ENCODE measurements at places on chromosomes 5 and 9. TPM values are rescaled to one million over a fixed set of nuclear protein-coding genes. Genes with fewer than 3 reads are reported as not detected.
A peak's percentile ranks its signal among the peaks of the same experiment; 100 is the strongest.

Gene S1PR3
- total RNA-seq = 9.3 TPM

DNA sequence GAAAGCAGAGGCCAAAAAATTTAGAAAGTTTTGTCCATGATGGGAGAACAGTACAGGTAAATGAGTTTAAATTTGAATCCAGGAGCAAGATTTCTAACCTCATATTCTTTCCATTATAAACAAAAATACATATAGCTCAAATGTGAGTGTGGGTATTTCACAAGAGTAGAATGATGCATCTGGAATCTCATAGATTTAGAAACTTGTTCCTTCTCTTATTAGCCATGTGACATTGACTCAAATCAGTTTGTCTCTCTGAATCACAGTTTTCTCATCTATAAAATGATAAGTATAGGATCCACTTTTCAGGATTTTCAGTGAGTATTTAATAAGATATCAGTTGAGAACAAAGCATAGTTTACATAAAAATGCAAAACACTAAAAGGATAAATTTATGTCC, 436.3 kb upstream of the PAPPA start:
- H3K27ac ChIP-seq = no peak overlapping the region
- no peaks in the 10 kb centered on the region for H3K36me3 ChIP-seq
- H3K4me3 ChIP-seq = no peak overlapping the region
- no peaks in the 10 kb centered on the region for H3K27me3 ChIP-seq

- H3K27me3 ChIP-seq = no peaks in the 10 kb centered on the region
- no peak overlapping the region for H3K27ac ChIP-seq
- H3K4me3 ChIP-seq = no peak overlapping the region
- H3K4me1 ChIP-seq = no peaks in the 10 kb centered on the region
- H3K36me3 ChIP-seq = peaks cover 12% of the 10 kb centered on the region
Observed at GRCh38 chr9:32490601-32491000, 35.4 kb downstream of the RIGI start.

GRCh38 chr9:23538067-23538402, 288.0 kb downstream of the ELAVL2 start:
- DNase-seq = no peak
- H3K4me1 ChIP-seq = peaks cover 19% of the 10 kb centered on the region
- H3K27ac ChIP-seq = no peak overlapping the region
- peak overlapping the region; percentile 64 for H3K4me3 ChIP-seq
- H3K36me3 ChIP-seq = no peaks in the 10 kb centered on the region

- no peak overlapping the region for H3K4me3 ChIP-seq
- no peak for DNase-seq
- peaks cover 55% of the 10 kb centered on the region for H3K4me1 ChIP-seq
- H3K27ac ChIP-seq = no peak overlapping the region
- H3K36me3 ChIP-seq = no peaks in the 10 kb centered on the region
Observed at GRCh38 chr5:135565725-135566421, 12.9 kb downstream of the CXCL14 start.

GRCh38 chr5:115557667-115558387, 13.3 kb upstream of the FEM1C start:
- peak overlapping the region; percentile 57 for H3K27ac ChIP-seq
- H3K36me3 ChIP-seq = no peaks in the 10 kb centered on the region
- H3K27me3 ChIP-seq = peaks cover 4% of the 10 kb centered on the region
- no peak overlapping the region for H3K4me3 ChIP-seq
- H3K4me1 ChIP-seq = peaks cover 7% of the 10 kb centered on the region

GRCh38 chr9:78584589-78584988, 287.7 kb downstream of the PSAT1 start:
- no peaks in the 10 kb centered on the region for H3K4me1 ChIP-seq
- H3K27ac ChIP-seq = no peak overlapping the region
- peaks cover 4% of the 10 kb centered on the region for H3K36me3 ChIP-seq
- H3K27me3 ChIP-seq = peaks cover 3% of the 10 kb centered on the region

GRCh38 chr9:134053401-134053871, 14.4 kb downstream of the BRD3 start:
- H3K4me1 ChIP-seq = peaks cover 9% of the 10 kb centered on the region
- H3K27me3 ChIP-seq = no peaks in the 10 kb centered on the region
- no peaks in the 10 kb centered on the region for H3K36me3 ChIP-seq

- DNase-seq = no peak
- H3K4me3 ChIP-seq = no peak overlapping the region
- H3K27me3 ChIP-seq = no peaks in the 10 kb centered on the region
- H3K36me3 ChIP-seq = peaks cover 15% of the 10 kb centered on the region
- no peaks in the 10 kb centered on the region for H3K4me1 ChIP-seq
Observed at GRCh38 chr5:177043958-177044357, 21.5 kb downstream of the ZNF346 start.

GRCh38 chr9:120941046-120941770, 14.6 kb upstream of the TRAF1 start:
- no peak for DNase-seq
- H3K27ac ChIP-seq = no peak overlapping the region
- no peaks in the 10 kb centered on the region for H3K36me3 ChIP-seq
- H3K4me3 ChIP-seq = no peak overlapping the region
- H3K27me3 ChIP-seq = peaks cover 11% of the 10 kb centered on the region

DNA sequence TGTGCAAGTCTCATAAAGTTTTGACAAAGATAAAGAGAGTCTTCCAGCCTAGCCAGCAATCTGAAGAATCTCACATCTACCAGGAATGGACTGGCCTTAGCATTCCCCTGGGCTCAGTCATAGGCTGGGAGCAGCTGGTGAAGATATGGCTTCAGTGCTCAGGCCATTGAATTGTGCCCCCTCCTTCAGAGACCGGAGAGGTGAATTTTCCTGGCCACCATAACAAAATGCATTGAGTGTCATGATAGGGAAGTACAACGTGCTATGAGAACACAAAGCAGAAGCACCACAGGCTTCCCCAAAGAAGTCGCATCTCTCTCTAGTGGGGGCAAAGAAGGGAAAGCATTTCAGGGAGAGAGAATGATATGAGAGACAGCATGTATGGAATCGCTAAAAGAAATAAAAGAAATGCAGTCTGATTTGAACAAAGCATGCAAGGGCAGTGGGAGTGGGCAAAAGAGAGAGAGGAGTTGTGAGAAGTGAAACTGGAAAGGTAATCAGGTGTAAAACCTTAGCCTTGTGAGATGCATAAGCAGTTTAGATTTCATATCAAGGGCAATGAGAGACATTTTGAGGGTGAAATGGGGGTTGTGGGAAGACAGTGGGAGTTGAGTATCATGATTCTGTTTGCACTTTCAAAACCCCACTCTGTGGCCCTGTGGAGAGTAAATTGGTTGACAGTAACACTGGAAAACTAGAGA, 57.1 kb upstream of the NMUR2 start:
- no peak for DNase-seq
- H3K27ac ChIP-seq = peak overlapping the region; percentile 2
- H3K4me3 ChIP-seq = no peak overlapping the region

Gene FBXL17
- 10.4 TPM for total RNA-seq

Gene HACD4
- 2.4 TPM for total RNA-seq

GRCh38 chr9:134377976-134378375, 51.7 kb downstream of the RXRA start:
- H3K4me3 ChIP-seq = no peak overlapping the region
- H3K4me1 ChIP-seq = peaks cover 32% of the 10 kb centered on the region
- peak overlapping the region; percentile 29 for H3K27ac ChIP-seq
- no peaks in the 10 kb centered on the region for H3K27me3 ChIP-seq
- H3K36me3 ChIP-seq = no peaks in the 10 kb centered on the region
- no peak for DNase-seq

Gene PKD2L2
- not detected for total RNA-seq

DNA sequence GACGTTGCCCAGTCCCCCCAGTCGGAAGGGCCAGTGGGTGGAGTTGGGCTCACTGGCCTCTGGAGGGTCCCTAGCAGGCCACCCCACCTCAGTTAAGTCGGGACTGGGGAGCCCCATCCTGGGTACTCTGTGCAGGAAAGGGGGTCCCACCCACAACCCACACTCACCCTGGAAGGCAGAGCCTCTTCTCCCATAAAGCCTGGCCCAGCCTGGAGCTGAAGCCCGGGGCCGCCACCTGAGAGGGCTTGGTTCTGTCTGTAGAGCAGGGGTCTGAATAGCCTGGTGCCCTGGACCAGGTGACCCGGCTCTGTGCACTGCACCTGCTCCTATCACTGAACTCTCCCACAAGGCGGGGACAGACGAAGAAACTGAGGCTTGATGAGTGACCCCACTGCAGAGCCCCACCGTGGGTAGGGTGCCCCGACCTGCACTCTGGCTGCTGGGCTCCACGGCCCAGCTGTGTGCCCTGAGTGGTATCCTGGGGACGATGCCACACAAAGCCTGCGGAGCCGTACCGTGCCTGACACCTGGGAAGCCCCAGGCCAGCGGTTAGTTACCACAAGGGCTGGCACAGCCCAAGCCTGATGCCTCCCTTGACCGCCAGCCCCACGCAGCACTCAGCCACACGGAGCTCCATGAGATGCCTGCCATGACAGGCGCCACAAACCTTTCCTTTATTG, 7.3 kb downstream of the PTGES2 start:
- peaks cover 3% of the 10 kb centered on the region for H3K36me3 ChIP-seq
- no peaks in the 10 kb centered on the region for H3K27me3 ChIP-seq
- no peak overlapping the region for H3K4me3 ChIP-seq
- no peak for DNase-seq
- peaks cover 6% of the 10 kb centered on the region for H3K4me1 ChIP-seq
- H3K27ac ChIP-seq = no peak overlapping the region

DNA sequence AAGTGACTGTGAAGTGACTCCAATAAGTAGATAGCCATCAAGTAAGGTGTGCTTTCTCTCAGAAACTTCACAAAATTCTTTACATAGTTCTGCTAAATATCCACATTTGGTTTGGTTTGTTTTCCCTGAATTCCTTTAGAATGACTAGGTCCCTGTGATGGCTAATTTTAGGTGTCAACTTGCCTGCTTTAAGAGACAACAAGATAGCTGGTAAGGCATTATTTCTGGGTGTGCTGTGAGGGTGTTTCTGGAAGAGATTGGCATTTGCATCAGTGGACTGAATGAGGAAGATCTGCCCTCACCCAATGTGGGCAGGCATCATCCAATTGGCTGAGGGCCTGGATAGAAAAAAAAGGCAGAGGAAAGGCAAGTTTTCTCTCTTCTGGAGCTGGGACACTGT, 8.3 kb upstream of the PTBP3 start:
- H3K4me3 ChIP-seq = no peak overlapping the region
- H3K36me3 ChIP-seq = no peaks in the 10 kb centered on the region
- H3K4me1 ChIP-seq = peaks cover 4% of the 10 kb centered on the region
- no peak for DNase-seq
- no peaks in the 10 kb centered on the region for H3K27me3 ChIP-seq

- DNase-seq = no peak
- H3K36me3 ChIP-seq = no peaks in the 10 kb centered on the region
- H3K4me3 ChIP-seq = no peak overlapping the region
- H3K27me3 ChIP-seq = no peaks in the 10 kb centered on the region
- H3K4me1 ChIP-seq = peaks cover 4% of the 10 kb centered on the region
Observed at GRCh38 chr5:39225405-39226099, 6.2 kb upstream of the FYB1 start.

GRCh38 chr5:113061846-113062780, 85.5 kb downstream of the DCP2 start:
- H3K36me3 ChIP-seq = no peaks in the 10 kb centered on the region
- H3K4me1 ChIP-seq = peaks cover 37% of the 10 kb centered on the region
- H3K27me3 ChIP-seq = no peaks in the 10 kb centered on the region
- no peak for DNase-seq

- DNase-seq = no peak
- H3K4me1 ChIP-seq = peaks cover 13% of the 10 kb centered on the region
- peaks cover 5% of the 10 kb centered on the region for H3K36me3 ChIP-seq
- H3K27me3 ChIP-seq = no peaks in the 10 kb centered on the region
- no peak overlapping the region for H3K4me3 ChIP-seq
- H3K27ac ChIP-seq = no peak overlapping the region
Observed at GRCh38 chr5:138180183-138180782, 1.4 kb downstream of the KIF20A start.

Gene SLC6A19
- 22.2 TPM for total RNA-seq

GRCh38 chr5:157651623-157652376, 438 bp downstream of the SOX30 start:
- H3K27ac ChIP-seq = no peak overlapping the region
- no peak overlapping the region for H3K4me3 ChIP-seq
- H3K4me1 ChIP-seq = no peaks in the 10 kb centered on the region
- no peaks in the 10 kb centered on the region for H3K27me3 ChIP-seq
- H3K36me3 ChIP-seq = no peaks in the 10 kb centered on the region

Gene TAS2R1
- not detected for total RNA-seq

Gene GAS1
- 16.0 TPM for total RNA-seq

DNA sequence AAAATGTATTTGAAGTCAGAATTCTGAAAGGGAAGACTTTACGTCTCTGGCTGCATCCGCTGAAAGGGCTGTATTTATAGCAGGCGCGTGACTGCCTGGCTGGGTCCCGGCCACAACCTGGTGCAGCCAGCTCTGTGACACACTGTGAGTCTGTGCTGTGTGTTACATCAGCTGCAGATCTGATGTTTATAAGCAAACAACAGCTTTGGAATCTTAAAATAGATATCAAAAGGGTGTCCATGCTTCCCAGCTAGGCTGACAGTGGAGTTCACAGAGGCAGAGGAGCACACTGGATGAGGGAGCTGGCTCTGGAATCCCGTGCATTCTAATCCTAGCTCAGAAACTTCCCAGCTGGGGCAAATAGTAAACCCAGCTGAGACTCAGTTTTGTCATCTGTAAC, 433.4 kb upstream of the BRINP1 start:
- H3K27ac ChIP-seq = no peak overlapping the region
- no peaks in the 10 kb centered on the region for H3K36me3 ChIP-seq
- peaks cover 4% of the 10 kb centered on the region for H3K27me3 ChIP-seq
- no peak overlapping the region for H3K4me3 ChIP-seq
- no peak for DNase-seq

Gene PHF24
- 0.88 TPM for total RNA-seq

Gene RGS3
- total RNA-seq = 29.9 TPM

DNA sequence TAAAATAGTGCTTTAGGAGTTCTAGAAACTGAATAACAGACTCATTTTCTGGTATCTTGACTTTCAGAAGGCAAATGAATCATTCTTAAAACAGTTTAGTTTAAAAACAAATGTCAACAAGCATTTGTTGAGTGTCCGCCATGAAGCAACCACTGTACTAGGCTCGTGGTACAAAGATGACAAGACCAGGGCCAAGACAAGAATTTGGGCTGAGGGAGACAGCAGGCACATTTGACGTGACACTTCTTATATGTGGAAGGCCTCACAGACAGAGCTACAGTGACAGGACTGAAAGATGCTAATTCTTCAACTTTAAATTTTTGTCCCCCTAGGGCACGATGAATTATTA, 14.4 kb upstream of the ZNF131 start:
- H3K4me1 ChIP-seq = peaks cover 8% of the 10 kb centered on the region
- H3K27ac ChIP-seq = no peak overlapping the region
- H3K4me3 ChIP-seq = no peak overlapping the region
- no peaks in the 10 kb centered on the region for H3K27me3 ChIP-seq

Measured in type B pancreatic cell (in vitro differentiated cells).